ENCODE measurements at places on chromosomes 6 and 20.

- no peak for DNase-seq
Observed at GRCh38 chr6:152905551-152906299, 77.1 kb downstream of the FBXO5 start.

DNA sequence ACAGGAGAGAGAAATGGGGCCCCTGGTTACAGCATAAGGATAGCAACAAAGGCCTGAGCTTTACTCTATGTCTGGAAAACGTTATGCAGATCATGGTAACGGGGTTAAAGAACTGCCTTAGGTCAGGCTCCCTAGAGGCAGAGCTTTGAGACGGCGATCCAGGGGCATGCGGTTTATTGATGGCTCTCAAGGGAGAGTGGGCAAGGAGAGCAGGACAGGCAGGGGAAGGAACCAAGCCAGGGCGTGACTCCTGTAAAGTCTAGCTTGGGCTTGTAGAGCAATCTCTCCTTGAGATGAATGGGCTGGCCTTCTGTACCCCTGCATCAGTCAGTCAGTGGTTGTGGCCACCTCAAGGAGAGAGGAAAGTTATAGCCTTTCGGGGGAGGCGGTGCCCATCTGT is 12.5 kb upstream of the FERMT1 start:
- DNase-seq: no peak

- DNase-seq: no peak
Observed at GRCh38 chr20:19779634-19780033, 21.6 kb downstream of the RIN2 start.

DNA sequence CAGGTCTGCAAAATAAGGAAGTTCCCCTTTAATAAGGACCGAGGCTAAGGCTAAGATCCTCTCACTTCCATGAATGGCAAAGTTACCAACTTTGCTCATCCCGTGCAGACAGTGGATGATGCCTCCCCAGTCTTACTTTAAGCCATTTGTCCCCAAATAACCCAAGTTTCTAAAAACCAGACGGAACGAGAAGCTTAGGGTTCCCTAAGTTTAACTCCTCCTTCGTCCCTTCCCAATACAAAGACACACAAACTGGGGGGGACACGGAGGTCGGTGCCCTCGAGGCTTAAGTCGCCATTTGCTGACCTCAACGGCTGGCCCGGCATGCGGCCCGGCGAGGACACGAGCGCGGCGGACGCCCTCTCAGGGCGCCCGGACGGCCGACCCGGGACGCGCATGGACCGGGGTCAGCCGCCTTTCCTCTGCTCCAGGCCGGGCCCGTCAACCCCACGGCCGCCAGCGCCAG is 527 bp downstream of the FBXO30 start:
- peak; percentile 0 for DNase-seq

- no peak for DNase-seq
Observed at GRCh38 chr6:18423426-18423825, 36.3 kb downstream of the RNF144B start.

- DNase-seq: no peak
Observed at GRCh38 chr6:64255000-64255399, 619.4 kb downstream of the PHF3 start.

DNA sequence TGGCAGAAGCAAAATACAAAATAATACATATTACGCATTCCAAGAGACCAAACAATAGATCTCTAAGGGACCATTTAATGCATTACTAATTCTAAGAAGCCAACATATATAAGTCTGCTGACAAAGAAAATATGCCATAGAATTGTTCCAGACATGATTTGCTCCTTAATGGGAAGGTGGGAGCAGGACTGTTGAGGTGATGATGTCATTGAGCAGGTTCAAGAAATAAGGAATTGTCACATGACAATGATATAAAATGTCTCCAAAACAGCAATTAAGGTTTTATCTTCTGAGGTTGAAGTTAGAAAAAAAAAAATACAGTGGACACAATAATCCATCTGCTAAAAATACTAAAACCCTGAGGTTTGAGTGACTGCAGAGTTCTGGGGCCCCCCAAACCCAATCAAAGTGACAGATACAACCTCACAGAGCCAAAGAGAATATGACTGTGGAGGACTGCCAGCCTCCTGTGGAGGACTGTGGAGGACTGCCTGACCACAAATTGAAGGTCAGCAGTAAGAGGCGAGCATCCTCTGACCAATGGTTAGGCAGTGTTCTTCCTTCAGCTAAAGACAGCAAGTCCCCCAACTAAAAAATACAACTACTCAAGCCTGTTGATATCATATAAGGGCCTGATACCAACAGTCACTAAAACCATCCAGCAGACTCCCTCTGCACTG is 39.0 kb downstream of the TOMM6 start:
- no peak for DNase-seq

DNA sequence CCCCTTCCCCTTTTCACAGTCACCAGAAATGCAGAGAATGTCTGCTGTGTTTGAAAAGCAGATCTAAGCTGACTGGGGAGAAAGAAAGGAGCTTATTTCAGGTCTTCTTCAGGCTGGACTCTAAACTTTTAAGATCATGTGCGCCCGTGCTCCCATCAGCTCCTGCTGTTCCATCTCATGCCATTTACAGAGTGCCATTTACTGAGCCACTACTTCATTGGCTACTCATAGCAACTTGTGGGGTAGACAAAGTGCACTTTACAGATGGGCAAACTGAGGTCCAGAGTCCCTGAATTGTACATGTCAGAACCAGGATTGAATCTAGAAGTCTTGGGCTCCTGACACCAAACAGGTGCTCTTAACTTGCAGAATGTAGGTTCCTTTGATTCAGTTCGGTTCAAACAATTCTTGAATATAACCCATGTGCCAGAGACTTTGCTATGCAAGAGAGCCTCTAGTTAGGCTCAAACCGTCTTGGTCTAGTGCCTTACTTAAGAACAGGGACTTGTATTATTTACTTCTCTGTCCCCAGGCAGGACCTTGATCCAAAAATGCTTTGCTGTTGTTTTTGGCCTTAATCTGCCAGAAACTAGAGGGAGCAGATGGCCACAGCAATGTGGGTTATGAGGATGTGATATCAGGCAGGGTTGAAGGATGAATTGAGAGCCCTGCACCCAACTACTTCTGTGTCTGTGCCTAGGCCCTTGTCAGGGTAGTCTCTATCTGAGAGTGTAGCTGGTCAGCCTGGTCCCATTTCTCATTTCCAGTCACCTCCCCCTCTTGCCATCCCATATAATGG is 56.4 kb downstream of the RALY start:
- no peak for DNase-seq

GRCh38 chr6:6033858-6034257 is 27.1 kb upstream of the NRN1 start:
- peak; percentile 65 for DNase-seq

DNA sequence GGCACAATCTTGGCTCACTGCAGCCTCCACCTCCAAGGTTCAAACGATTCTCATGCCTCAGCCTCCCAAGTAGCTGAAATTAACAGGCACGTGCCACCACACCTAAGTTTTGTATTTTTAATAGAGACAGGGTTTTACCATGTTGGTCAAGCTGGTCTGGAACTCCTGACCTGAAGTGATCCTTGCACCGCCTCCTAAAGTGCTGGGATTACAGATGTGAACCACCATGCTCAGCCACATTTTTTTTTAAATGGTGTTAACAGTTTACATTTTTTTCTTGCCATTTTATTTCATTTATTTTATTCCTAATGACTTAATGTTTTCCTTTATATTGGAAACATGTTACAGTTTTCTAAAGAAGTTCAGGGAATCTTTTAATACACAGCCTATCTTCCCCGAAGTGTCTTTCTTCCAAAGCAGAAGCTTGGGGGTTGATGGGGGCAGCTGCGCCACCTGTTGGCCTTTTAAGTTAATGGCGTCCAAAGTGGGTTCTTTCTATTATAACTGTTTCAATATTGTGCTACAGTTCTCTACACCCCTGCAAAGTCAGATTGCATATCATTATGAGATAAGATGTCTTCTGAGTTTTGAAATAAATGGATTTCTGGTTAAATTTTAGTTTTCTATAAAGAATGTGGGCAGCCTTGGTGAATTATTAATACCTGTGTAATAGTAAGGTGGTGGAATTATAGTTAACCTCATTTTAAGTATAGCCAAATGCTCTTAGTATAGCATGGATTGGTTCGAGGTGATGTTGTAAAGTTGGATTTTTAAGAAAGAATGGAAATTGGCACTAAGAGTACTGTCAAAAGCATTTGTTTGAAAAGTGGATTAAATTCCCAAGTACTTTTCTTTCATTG is 42.0 kb upstream of the PLCG1 start:
- peak; percentile 23 for DNase-seq

GRCh38 chr6:135673501-135674309 is 176.2 kb upstream of the AHI1 start:
- no peak for DNase-seq

GRCh38 chr6:107654764-107655163 is 164.8 kb downstream of the SOBP start:
- no peak for DNase-seq

GRCh38 chr6:31116661-31117385 is 2.2 kb downstream of the PSORS1C1 start:
- no peak for DNase-seq
